H1 (cell line): ENCODE measurements at places on chromosomes 4 and X.

GRCh38 chr4:189305500-189305899 is 635.2 kb upstream of the FRG1 start:
- DNase-seq = no peak

DNA sequence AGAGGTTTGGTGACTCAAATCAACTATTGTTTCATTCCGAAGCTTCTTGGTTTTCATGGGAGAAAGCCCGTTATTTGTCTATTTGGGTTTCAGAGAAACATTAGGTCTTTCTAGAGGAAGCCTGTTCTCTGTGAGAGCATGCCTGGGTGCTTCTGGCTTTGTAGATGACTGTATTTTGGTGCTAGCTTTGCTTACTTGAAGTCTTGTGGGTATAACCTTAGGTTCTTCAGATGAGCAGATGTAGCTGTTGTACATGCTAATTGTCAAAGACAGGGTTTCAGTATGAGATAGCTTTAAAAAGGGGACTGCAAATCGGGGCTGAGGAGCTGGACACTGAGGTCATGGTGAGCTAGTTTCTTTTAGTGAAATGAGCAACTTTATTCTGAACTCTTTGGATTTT is 7.9 kb upstream of the STOX2 start:
- DNase-seq = no peak

DNA sequence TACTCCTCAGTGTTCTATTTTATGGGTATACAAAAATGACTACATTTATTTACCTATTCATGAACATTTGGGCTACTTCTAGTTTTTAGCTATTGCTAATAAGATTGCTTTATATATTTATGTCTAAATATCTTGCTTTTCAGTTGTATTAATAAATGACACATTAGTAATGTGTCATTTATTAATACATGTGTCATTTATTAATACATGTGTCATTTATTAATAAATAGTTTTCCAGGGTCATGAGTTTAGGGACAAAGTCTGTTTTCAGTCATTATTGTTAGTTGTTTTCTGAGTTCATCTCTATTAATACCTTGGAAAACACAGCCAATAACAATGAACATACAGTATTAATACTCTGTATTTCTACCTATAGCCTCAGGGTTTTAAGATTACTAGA is 1630.7 kb upstream of the IGFBP7 start:
- no peak for DNase-seq

DNA sequence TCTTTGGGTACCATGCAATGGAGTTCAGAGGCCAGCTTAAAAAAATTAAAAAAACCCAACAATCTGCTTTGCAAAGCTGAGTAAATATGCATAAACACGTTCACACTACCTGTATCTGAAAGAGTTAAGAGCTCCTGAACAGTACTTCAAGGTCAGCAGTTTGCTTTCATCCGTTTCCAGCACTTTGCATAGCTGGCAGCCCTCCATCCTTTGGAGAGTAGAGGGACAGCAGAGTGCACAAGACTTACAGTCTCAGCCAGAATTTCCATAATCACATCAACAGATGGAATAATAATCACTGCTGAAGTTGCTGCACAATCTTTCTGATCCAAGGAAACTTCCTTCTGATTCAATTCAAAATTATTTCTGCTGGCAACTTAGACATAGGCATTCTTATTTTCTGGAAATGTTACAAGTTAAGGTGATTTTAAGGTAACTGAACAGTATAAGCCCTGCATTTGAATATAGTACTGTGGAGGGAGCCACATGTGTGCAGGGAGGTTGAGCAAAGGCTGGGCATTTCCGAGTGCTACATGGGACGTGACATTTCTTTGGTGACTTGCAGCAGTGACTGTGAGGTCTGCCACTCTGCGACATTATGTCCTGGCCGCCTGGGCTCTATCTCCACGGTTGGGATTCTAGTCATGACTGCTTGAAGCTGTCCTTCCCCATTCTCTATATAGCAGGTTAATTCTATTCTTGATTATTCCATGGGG is 73.5 kb upstream of the EMCN start:
- DNase-seq = no peak

GRCh38 chr4:87962398-87963146 is 12.9 kb upstream of the SPP1 start:
- DNase-seq = no peak

DNA sequence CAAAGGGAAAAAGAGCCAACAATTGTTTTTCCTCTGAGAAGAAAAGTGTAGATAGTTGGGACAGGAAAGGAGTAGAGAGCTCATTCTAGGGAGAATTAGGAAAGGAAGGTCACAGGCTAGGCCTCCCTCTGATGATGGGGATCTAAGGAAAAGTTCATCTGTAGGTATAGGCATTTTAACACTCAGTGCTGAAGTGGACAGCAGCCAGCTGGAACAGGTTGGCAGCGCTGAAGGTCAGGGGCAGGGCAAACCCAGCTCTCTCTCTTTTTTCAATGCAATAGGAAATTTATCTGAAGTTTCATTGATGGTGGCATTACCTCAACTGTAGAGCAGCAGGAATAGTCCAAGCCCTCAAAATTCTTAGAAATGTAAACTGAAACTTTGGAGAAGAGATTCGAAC is 98.5 kb upstream of the ETNPPL start:
- peak; percentile 51 for DNase-seq

DNA sequence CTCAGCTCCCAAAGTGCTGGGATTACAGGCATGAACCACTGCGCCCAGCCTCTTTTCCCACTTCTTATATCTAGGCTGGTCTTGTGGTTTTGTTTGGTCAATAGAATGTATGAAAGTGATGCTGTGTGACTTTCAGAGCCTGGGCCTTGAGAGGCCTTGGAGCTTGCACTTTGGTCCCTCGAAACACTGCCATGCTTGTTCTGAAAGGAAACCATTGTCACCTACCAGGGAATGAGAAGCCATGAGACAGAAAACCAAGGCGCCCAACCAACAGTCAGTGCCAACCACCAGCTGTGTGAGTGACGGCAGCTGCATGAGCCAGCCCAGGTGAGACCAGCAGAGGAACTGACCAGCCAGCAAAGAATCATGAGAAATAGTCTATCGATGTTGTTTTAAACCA is 57.4 kb downstream of the SCD5 start:
- no peak for DNase-seq

DNA sequence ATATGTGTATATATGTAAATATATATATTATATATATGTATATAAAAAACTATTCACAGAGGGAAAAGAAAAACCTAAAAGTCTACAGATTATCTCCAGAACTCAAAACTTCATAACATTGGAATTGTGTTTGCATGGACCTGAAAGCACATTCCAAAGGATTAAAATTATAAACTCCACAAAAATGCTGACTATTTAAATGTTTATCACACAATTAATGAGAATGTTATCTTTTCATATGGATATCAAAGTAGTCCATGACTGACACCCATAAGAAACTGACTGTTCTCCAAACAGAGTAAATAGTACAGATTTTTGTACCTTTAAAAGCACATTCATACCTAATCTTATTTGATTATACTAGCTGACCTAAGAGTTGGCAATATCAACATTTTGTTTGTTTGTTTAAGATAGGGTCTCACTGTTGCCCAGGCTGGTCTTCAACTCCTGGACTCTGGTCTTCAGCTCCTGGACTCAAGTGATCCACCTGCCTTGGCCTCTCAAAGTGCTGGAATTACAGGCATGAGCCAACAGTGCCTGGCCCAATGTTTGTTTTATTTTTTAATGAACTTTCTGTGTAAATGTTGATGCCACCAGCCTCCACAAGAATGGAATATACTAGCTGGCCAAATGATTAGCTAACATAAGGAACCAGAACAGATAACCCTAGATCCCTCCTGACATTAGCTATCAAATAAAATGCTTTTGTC is 50.0 kb downstream of the SLC39A8 start:
- DNase-seq = no peak

- no peak for DNase-seq
Observed at GRCh38 chr4:85968945-85969819, 390.7 kb downstream of the MAPK10 start.

- DNase-seq = no peak
Observed at GRCh38 chrX:103882999-103883398, 50.9 kb upstream of the RAB9B start.

GRCh38 chr4:100739426-100739825 is 221.6 kb upstream of the EMCN start:
- DNase-seq = no peak

DNA sequence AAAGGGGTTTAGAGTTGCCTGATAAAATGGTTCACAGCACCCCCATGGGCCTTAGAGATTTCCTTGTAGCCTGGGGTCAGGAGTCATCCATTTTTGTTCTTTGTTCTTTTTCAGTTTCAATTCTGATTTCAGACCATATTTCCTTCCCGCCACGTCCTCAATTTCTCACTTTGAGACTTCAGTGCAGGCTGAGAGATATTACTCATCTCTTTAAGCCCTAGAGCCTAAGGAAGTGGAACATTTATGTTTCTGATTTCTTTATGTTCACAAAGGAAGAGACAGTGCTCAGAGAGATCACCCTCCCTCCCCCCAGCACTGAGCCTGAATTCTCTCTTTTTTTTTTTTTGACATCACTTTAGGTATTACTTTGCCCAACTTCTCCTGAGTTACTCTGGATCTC is 56.3 kb downstream of the MSN start:
- DNase-seq = no peak

DNA sequence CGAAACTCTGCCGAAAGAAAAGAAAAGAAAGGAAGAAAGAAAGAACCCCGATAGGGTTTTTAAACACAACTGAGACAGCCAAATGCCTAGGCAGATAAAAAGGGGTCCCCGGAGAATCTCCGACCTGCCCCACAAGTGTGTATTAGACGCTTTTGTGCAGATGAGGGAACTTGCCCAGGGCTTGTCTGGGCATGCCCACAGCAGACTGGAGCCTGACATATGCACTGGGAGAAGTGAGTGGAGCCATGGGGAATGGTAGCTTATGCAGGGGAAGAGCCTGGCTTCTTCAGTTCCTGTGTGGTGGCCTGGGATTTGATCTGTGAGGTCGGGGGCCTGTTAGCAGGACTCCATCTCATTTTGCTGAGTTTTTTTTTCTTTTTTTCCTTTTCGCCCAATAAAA is 199.0 kb downstream of the GPC3 start:
- no peak for DNase-seq

DNA sequence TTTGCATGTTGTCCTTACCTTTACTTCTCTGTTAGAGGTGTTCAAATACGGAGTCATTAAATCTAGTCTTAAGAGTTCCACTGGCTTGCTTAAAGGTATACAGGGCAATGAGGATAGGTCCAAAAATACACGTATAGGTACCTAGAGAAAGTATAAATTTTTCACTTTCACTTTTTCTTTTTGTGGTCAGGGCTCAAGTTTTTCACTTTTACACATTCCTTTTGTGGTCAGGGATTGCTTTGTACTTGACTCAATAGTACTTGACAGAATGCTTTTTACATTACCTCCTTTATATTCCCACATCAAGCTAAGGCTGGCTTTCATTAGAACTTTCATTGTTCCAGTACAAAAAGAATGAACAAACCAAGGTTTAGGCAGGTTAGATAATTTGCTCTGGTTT is 21.7 kb downstream of the TMEM184C start:
- no peak for DNase-seq

GRCh38 chrX:40007131-40007755 is 90.5 kb downstream of the BCOR start:
- no peak for DNase-seq

- no peak for DNase-seq
Observed at GRCh38 chr4:186757696-186758355, 34.2 kb upstream of the FAT1 start.

DNA sequence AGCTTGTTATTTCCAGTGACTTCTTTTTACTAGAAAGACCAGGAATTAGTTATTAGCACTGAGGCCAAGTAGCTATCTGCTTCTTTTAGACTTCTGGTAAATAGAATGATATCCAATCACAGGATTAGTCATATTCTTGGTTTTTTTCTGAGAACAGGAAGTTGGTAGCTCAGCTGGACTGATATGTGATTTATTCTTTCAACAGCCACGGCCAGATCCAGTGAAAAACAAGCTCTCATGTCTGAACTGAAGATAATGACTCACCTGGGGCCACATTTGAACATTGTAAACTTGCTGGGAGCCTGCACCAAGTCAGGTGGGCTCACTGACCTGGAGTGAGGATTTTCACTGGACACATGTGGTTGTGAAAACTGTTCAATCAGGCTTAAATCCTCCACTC is 48.6 kb downstream of the PDGFRA start:
- DNase-seq = no peak

DNA sequence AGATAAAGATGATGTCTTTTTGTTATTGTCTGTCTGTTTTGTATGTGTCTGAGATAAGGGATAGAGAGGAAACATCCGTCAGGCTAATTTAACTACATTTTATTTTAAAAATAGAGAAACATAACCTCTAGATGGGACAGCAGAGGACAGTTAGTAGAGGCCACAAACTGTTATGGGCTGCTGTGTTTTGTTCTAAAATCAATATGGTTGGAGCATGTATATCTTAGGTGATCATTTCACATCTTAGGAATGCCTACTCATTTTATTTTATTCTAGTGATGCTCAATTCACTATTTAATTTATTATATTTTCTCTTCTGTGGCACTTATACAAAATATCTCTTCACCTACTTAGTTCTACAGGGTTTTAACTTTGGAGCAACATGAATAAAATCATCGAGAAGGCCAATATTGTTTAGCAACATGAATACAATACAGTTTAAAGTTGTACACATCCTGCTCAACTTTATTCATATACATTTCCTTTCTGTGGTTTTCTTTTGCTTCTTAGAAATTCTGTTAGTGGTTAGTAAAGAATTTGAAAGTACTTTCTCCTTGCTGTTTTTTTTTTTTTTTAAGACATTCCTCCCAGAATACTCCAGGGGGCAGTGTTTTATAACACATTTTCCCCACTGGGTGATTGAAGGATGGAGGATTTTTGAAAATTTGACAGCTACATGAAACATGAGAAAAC is 392.9 kb downstream of the UNC5C start:
- no peak for DNase-seq

- DNase-seq = no peak
Observed at GRCh38 chr4:99979872-99980271, 29.8 kb upstream of the H2AZ1 start.

- DNase-seq = no peak
Observed at GRCh38 chr4:122577808-122578781, 42.8 kb downstream of the IL21 start.

- DNase-seq = no peak
Observed at GRCh38 chr4:169251291-169252235, 19.2 kb downstream of the SH3RF1 start.

DNA sequence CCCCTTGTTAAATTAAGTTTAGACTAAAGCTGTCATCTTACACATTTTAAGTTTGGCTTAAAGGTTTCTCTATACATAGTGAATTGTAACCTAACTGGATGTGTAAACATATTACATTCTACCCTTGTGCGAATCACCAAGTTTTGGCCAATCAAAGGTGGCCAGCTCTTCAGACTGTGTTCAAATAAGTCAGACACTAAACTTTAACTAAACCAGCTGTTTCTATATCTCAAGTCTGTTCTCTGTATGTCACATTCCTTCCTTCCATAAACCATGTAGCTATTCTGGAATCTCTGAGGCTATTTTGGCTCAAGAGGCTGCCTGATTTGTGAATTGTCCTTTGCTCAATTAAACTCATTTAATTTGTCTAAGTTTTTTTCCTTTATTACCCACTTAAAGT is 6.7 kb downstream of the SULT1B1 start:
- no peak for DNase-seq

DNA sequence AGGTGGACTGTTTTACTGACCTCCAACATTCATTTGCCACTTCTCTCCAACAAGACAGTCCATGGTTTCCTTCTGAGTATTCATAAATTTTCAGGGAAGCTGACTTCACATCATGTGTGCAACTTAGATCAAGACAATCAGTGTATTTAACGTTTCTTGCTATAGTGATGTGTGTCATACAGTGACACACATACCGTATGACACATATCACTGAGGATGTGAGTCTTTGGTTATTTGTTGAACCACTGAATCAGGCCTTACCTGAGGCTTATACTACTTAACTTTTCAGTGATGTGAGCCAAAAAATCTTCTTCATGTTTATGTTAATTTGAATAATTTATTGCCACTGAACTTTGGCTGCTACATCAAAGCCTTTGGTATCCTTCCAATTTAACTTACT is 166.8 kb downstream of the BMPR1B start:
- no peak for DNase-seq
